ENCODE measurements at places on chromosomes 2 and 18.

DNA sequence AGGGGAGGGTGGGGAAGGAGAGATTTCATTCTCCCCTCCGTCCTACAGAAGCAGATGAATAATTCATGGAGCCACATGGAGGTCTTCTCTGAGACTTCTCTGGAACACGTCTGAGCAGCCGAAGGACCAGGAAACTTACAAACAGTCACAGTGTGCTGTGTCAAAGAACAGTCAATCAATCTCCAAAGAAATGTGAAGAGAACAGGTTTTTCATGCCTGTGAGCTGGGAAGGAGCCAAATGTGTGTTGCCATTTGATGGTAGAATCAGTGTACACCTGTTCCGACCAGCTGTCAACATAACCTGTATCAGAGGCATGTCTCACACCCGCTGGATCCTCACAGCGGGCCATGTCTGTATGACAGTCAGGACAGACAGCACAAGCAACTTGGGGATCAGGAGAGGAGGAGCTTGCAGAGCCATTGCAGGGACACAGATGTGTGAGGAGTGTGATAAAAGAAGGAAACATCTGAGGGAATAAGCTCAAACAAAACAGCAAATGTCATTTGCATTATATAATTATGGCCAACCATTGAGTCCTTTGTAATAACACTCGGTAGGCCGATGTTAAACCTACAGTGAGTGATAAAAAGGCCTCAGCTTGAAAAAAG lies 298.5 kb downstream of the EN1 start:
- DNase-seq = no peak

DNA sequence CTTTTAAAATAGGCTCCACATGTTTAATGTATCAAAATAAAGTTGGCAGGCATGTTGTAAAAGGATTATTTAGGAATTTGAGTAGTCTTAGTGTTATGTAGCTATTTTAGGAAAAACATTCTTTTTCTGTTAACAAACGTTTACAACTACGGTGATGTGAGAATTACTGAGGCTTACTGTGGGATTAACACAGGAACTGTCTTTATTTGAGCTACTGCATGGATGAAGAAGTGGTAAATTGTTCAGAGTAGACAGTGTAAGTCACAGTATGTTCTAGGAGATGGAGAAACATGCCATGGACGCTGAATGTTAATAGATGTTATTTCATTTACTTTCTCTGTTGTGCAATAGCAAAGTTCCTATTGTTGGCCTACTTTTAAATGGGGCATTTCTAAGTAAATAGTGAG lies 1.6 kb downstream of the PPM1B start:
- DNase-seq = no peak

DNA sequence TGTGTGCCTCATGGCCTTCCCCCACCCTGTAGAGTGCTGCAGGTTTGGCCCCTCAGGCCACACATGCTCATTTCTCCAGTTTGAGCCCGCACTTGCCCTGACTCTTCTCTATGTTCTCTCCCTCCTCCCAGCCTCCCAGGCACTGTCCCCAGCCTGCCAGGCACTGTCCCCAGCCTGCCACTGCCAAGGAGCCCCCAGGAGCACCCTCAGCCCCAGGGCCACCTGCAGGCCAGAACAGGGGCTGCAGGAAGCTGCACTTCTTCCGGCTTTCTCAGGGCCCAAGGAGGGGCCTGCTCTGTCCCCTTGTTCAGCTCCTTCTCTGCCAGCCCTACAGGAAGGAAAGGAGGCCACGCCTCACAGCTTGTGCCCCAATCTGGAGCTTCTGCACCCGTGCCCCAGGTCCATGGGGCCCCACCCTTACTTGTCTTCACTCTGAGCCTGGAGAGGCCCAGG lies 31.6 kb downstream of the CYP26B1 start:
- no peak for DNase-seq

DNA sequence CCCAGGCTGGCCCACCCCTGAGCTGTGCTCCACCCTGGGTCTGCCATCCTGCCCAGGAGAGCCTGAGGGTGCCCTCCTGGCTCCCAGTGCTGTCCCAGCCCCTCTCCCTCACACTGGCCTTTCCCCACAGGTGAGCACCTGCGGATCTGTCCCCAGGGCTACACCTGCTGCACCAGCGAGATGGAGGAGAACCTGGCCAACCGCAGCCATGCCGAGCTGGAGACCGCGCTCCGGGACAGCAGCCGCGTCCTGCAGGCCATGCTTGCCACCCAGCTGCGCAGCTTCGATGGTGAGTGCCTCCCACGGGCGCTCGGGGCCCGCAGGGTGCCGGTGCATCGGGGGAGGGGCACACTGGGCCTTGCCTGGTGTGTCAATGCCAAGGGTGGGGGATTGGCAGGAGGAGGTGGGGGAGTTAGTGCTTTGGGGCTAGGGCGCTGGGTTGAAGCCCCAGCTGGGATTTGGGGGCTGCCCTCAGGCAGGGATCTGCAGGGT lies 23.5 kb downstream of the GPC1 start:
- DNase-seq = no peak

GRCh38 chr2:71784734-71785511 lies 331.6 kb downstream of the DYSF start:
- no peak for DNase-seq

DNA sequence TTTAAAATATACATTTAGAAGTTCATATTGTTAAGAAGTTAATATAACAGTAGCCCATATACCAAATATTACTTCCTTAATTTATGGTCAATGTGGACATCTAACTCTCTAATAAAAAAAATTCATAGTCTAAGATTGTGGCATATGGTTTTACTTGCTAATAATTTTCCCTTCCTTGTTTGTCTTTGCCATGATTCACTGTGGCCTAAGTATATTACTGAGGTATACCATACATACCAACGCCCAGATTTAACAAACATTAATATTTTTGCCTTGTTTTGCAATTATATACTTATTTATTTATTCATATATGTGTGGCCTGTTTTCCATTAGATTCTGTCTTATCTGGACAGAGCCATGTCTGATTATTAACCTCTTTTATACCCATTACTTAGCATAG lies 54.6 kb upstream of the CCDC150 start:
- no peak for DNase-seq

DNA sequence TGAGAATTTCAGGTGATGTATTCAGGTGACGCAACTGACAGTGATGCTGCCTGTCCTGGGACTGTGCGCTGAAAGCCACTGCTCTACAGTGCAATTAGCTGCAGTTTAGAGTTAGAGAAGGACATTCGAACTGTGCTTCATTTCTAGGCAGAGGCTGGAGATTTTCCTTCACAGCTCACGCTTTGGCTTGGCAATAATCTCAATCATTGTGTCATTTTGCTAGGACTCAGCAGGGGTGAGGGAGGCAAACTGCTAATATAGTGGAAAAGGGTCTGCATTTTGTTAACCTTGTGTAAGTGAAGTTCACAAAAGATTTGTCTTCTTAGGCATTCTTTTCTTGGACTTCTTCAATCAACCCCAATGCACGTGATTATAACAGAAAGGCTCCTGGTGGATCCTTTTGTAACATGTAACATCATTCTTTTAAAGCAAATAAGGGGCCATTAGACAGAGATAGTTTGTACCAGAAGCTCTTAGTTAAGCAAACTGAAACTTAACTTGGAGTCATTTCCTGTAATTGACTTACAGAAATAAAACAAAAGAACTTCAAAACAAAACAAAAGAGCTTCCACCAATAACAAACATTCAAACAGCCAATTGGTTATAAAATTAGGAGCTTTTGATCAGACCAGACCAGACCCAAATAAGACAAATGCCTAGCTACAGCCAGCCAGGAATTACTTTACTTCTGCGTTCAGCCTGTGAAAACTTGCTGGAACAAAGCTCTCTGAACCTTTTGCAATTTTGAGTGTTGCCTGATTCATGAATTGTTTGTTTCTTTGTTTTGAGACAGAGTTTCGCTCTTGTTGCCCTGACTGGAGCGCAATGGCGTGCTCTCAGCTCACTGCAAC lies 1376.3 kb upstream of the CELF4 start:
- DNase-seq = no peak

- DNase-seq = no peak
Measured at GRCh38 chr2:196290569-196290968, 119.2 kb upstream of the STK17B start.

GRCh38 chr2:64537991-64538390 lies 13.9 kb downstream of the AFTPH start:
- no peak for DNase-seq

DNA sequence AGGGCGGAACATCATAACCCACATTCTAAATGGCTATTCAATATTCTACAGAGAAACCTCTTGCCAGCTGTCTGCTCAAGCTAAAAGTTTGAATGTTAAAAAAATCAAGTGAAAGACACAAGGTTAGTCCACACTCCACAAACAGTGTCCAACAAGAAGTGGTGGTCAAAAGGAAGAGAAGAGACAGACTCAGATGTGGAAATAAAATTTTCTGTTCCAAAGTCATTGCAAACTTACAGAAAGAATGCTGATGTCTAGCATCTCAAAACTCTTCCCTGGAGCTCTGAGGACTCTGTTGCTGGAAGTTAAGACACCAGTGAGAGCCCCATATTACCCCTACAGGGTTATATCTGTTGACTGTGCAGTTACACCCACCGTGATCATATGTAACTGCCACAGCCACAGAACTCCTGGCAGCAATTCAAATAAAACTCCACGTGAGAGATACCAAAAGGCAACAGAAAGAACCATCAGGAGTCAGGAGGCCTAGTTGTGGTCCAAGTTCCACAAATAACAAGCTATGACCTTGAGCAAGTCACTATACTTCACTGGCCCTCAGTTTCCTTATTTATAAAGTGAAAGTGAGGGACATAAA lies 60.9 kb downstream of the AAK1 start:
- DNase-seq = no peak

DNA sequence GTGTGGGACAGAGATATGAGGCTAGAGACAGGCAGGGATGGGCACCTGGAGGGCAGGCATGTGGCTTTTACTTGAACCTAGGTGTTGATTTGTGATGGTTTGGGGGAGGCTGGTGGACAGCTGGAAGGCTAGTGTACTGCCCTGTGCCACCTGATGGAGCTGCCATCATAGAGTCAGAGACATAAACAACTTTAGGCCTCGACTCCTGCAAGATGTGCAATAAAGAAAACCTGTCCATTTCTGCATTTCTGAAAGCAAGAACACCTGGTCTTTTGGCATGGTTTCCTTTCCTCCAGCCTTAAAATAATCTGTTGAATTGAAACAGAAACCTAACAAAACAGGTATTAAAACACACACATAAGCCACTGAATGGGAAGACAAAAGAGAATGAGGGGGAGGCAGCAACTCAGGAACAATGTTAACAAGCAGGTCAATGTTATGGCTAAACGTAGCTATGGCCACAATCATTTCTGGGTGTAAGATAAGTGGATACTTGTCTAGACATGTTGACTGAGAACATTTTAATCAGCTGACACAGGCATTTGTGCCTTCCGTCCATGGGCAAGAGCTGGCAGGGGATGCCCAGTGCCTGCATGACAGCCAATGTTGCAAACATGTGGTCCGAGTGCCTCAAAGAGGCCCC lies 87.8 kb downstream of the KCTD1 start:
- no peak for DNase-seq

GRCh38 chr18:51559198-51559901 lies 361.9 kb upstream of the MEX3C start:
- no peak for DNase-seq

- DNase-seq = no peak
Measured at GRCh38 chr2:71492112-71492511, 38.8 kb downstream of the DYSF start.
